ENCODE measurements at places on chromosomes 3 and 15. TPM values are rescaled to one million over a fixed set of nuclear protein-coding genes. Genes with fewer than 3 reads are reported as not detected.

Gene VIPR1
- not detected for polyA plus RNA-seq

Gene CGNL1
- 0.01 TPM for polyA plus RNA-seq

Gene TGM5
- polyA plus RNA-seq = 7.3 TPM

Gene ACOX2
- not detected for polyA plus RNA-seq

Gene PLA2G4D
- polyA plus RNA-seq = not detected

Gene ARHGAP11A
- 42.4 TPM for polyA plus RNA-seq

Gene MOBP
- not detected for polyA plus RNA-seq
